ENCODE measurements at places on chromosomes 12 and 14.

- no peak for DNase-seq
Observed at GRCh38 chr14:91372671-91373495, 44.7 kb downstream of the CCDC88C start.

GRCh38 chr12:53365245-53365904 lies 14.6 kb upstream of the SP1 start:
- no peak for DNase-seq

DNA sequence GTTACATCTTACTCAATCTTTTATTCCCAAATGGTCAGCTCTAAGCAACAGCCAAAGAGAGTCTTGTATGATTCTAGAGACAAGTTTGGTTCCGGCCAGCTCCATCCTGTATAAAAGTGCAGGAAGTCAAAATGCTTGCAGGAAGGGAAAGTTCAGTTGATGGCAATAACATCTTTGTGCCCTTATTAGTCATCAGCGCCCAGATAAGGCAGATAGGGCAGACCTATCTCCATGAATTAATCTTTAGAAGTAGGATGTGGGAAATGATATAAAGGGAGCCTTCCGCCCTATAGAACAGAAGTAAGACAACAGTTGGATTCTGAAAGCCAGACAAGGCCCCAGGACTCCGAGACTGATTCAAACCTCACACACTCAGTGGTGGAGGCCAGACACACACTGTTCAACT lies 6.4 kb downstream of the GNS start:
- DNase-seq, result no peak

GRCh38 chr14:24408764-24409163 lies 10.0 kb downstream of the NYNRIN start:
- DNase-seq, result no peak

GRCh38 chr12:65023485-65023884 lies 97.6 kb downstream of the WIF1 start:
- no peak for DNase-seq

DNA sequence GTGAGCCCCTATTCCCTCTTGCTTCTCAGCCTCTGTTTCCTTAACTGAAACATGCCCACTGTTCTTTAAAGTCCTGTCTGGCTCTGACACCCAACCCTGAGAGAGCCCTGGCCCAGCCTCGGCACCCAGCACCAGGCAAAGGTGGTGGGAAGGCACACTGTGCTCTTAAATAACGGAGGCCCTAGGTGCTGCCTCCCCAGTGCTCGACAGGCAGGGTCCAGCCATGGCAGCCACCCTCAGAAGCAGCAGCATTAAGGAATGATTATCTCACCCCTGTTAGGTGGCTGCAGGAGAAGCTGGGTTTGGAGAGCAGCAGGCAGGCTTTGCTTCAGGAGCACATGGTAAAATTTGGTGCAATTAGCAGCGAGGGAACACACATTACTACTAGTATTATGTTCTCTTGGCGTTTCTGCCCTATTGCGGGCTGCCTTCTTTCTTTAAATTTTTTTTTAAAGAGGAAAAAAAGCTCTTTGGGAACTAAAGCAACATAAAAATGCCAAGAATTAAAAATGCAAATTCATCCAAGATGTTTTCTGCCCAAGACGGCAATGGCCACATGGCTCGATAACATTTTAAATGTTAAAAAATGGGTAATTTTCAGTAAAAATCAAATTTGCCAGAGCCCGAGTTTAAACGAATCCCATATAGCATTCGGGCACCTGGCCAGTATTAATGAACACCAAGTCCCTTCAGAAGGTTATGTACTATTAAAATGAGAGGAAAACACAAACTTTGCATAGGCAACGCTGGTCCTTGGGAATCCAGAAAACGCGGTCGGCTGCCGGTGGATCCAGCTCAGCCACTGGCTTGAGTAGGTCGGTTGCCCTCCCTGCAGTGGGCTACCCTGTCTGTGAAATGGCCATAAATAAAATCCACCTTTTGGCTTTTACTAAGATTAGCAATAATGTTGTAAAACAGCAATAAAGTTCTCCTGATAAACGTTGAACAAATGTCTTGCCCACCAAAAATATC lies 152.2 kb downstream of the BCL11B start:
- no peak for DNase-seq

GRCh38 chr12:102905229-102905628 lies 11.8 kb downstream of the PAH start:
- no peak for DNase-seq

- no peak for DNase-seq
Observed at GRCh38 chr12:124577986-124578385, 10.6 kb upstream of the NCOR2 start.

GRCh38 chr14:28635387-28635786 lies 131.2 kb upstream of the FOXG1 start:
- DNase-seq, result no peak

DNA sequence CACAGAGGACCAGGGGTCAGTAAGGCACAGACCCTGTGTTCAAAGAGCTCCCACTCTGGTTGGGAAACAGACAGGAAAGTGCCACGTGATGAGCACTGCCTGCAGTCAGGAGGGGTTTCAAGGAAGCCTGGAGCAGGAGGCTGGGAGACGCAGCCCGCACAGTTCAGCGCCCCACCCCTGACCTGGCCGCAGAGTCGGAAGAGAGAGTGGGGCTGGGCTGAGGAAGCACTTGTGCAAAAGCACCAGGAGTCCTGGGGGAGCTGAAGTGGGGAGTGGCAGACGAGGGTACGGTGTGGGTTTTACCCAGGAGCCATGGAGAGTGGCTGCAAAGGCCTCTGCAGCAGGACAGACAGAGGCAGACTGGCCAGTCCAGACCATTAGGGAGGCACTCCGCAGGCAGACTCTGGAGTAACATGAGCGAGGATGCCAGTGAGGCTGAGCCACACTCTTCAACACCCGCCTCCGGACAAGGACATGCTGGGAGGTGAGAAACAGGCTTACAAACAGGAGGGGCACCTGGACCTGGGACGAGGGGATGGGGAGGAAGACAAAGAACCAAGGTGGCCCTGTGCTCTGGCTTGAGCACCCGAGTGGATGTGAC lies 85.7 kb upstream of the GPR68 start:
- DNase-seq, result no peak

- DNase-seq, result no peak
Observed at GRCh38 chr14:103683139-103683538, 32.1 kb downstream of the XRCC3 start.

GRCh38 chr12:105330931-105331804 lies 677 bp downstream of the C12orf75 start:
- peak; percentile 9 for DNase-seq

- DNase-seq, result peak; percentile 98
Observed at GRCh38 chr12:124745891-124746570, 117.6 kb downstream of the SCARB1 start.

DNA sequence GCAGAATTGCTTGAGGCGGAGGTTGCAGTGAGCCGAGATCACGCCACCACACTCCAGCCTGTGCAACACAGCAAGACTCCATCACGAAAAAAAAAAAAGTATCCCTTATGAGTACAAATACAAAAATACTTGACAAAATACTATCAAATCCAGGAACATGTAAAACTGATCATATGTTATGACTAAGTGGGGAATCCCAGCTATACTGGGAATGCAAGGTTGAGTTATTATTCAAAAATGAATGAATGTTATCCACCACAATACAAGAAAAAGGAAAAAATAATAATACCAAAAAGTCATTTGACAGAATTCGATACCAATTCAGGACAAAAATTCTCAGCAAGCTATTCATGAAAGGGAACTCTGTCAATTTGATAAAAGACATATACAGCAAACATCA lies 32.6 kb downstream of the MOK start:
- DNase-seq, result no peak

DNA sequence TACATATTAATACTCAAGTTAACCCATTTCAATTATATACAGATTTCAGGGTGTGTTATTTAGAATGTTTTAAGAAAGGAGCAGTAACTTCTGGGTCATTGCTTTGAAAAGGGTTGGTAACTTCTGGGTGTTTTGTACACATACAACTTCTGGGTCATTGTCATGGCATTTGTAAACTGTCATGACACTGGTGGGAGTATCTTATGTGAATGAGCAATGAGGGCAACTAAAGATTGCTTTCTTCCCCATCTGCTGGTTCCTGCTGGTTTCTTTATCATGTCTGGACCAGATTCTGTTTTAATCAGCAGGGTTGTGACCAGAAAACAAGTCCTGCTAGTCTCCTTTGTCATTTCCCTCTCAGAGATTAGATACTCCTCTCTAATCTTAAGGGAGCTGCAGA lies 713.3 kb downstream of the LRFN5 start:
- DNase-seq, result no peak

DNA sequence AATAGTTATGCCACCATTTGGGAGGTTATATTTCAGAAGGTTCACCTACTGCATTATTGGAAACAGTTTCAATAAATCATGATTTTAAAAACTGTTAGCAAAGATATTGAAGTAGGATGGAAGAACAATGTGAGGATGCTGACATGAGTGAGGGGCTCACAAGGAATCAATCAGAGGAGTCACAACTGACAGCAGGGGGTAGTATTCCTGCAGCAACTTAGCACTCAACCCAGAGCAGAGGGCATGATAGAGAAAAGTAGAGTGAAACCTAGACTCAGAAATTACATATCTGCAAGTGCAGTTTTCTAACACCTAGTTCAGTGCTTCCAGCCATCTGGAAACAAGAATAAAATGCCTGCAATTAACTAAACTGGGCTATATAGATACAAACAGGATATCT lies 772.5 kb upstream of the USP15 start:
- DNase-seq, result no peak

- peak; percentile 59 for DNase-seq
Observed at GRCh38 chr12:121811434-121812319, 7.9 kb downstream of the SETD1B start.

GRCh38 chr12:4991373-4991772 lies 52.3 kb upstream of the KCNA5 start:
- no peak for DNase-seq

- DNase-seq, result no peak
Observed at GRCh38 chr12:52395761-52396434, 10.2 kb downstream of the KRT82 start.

- DNase-seq, result no peak
Observed at GRCh38 chr12:76183459-76184186, 99.1 kb upstream of the NAP1L1 start.

GRCh38 chr14:100348784-100349685 lies 25.9 kb downstream of the SLC25A47 start:
- no peak for DNase-seq

DNA sequence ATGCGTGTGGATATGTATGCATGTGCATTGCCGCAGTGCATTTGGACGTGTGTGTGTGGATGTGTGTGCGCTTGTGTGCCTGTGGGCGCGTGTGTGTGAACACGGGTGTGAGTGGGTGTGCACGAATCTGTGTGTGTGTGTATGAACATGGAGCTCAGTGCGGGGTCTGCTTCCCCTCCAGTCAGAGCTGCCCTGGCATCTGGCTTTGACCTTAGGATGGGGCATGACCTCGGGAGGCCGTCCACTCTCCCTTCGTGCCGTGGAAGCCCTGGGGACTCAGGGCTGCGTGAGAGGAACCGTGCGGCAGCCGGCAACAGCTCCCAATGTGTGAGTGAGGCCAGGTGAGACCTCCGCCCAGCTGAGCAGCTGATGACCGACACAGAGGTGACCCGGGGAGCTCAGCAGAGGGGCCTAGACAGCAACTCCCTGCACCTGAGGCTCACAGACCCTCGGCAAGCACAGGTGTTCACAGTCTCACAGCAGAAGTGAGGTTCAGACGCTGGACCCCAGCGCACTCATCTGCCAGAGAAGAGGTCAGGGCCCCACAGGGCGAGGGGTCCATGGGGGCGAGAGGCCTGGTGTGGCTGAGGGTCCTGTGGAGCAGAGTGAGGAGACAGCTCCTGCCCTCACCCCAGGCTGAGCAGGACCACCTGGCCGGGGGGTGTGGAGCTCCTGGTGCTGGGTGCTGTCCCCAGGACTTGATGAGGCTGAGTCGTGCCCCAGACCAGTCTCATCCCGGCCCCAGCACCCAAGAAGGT lies 33.6 kb upstream of the FBRSL1 start:
- DNase-seq, result no peak

DNA sequence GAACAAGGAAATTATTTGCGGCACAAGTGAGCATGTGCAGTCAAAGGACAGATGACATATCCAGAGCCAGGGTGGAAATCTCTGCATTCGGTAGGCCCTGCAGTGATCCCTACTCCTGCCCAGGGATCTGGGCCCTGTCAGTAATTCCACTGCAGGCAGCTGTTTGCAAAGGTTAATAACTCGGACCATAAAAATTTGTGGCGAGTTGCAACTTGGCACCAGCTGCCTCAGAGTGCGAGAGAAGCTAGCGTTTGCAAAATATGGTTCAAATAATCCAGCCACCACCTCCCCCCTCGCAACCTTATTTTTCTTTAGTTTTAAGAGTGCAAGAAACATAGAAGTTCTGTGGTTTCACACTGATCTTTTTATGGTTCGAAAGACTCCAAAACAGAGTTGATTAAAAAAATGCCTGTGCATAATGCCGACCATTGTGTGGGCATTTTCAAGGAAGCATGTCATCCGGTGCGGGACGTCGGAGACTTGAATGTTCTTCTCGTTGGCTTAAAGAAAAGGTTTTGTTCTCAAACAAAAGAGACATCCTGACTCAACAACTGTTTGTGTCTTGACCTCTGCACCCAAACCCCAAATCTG lies 224.5 kb downstream of the BCL11B start:
- no peak for DNase-seq

DNA sequence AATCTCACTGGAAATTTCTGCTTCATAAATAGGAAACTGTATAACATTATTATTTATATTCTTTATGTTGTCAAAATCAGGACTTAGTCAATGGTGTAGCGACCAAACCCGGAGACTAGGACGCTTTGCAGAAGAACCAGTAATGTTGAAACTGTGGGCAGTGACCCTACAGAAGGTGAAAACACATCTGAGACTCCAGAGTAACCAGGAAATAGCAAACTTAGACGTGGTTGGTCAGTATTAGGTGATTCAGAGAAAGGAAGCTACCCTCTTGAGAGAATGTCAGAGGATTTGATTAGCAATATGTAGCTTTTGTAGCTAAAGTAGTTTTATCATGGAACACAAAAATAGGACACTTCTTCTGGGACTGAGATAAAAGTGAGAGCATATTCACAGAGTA lies 381.9 kb downstream of the SLC16A7 start:
- no peak for DNase-seq

- DNase-seq, result no peak
Observed at GRCh38 chr12:39872425-39872824, 233.5 kb downstream of the SLC2A13 start.

DNA sequence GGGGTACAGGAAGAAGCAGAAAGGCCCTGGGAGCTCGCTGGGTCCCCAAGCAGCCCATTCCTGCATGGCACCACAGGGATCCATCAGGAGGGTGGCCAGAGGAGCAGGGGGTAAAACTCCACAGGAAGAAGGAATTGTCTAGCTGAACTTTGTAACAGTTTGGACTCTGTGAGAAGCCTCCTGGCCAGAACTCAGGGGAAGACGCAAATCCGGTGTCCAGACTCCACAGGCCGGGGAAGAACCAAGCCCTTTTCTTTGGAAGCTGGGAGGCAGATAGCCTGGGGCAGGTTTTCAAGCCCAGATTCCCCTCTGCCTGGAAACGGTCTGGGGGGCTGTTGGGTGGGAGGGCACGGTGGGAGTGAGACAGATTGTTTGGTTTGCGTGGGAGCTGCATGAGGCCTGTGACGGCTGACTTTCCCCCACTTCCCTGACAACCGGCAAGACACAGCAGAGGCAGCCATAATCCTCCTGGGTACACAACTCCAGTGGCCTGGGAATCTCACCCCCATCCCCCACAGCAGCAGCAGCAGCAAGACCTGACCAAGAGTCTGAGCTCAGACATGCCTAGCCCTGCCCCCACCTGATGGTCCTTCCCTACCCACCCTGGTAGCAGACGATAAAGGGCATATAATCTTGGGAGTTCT lies 16.7 kb downstream of the GPHB5 start:
- no peak for DNase-seq

- DNase-seq, result no peak
Observed at GRCh38 chr14:103232831-103233319, 101.2 kb upstream of the EIF5 start.

- DNase-seq, result no peak
Observed at GRCh38 chr12:27290501-27291168, 42.0 kb upstream of the BMAL2 start.
